ENCODE measurements at places on chromosomes 2 and 18. TPM values are rescaled to one million over a fixed set of nuclear protein-coding genes. Genes with fewer than 3 reads are reported as not detected.

Gene TLX2
- total RNA-seq = 0.17 TPM

GRCh38 chr2:238963161-238963970, 115.5 kb downstream of the TWIST2 start:
- H3K4me1 ChIP-seq = peaks cover 9% of the 10 kb centered on the region
- no peak overlapping the region for H3K4me3 ChIP-seq
- peak overlapping the region; percentile 44 for H3K27ac ChIP-seq
- H3K27me3 ChIP-seq = peaks cover 7% of the 10 kb centered on the region

GRCh38 chr2:190635781-190636180, 13.1 kb upstream of the NAB1 start:
- DNase-seq = no peak
- H3K36me3 ChIP-seq = no peaks in the 10 kb centered on the region
- peaks cover 26% of the 10 kb centered on the region for H3K4me1 ChIP-seq
- no peak overlapping the region for H3K4me3 ChIP-seq

Gene EPB41L5
- 0.69 TPM for total RNA-seq

Gene APLF
- total RNA-seq = 1.5 TPM

Gene GCG
- not detected for total RNA-seq

Gene FEV
- total RNA-seq = not detected

Gene DOK6
- total RNA-seq = not detected

Gene MAP3K19
- not detected for total RNA-seq

Gene REG3A
- not detected for total RNA-seq

- no peak overlapping the region for H3K4me3 ChIP-seq
- H3K4me1 ChIP-seq = peaks cover 42% of the 10 kb centered on the region
- no peaks in the 10 kb centered on the region for H3K36me3 ChIP-seq
- no peak overlapping the region for H3K27ac ChIP-seq
These were observed 2.0 kb downstream of the IGFBP2 start for GRCh38 chr2:216635171-216635570.

Gene CXCR4
- not detected for total RNA-seq

DNA sequence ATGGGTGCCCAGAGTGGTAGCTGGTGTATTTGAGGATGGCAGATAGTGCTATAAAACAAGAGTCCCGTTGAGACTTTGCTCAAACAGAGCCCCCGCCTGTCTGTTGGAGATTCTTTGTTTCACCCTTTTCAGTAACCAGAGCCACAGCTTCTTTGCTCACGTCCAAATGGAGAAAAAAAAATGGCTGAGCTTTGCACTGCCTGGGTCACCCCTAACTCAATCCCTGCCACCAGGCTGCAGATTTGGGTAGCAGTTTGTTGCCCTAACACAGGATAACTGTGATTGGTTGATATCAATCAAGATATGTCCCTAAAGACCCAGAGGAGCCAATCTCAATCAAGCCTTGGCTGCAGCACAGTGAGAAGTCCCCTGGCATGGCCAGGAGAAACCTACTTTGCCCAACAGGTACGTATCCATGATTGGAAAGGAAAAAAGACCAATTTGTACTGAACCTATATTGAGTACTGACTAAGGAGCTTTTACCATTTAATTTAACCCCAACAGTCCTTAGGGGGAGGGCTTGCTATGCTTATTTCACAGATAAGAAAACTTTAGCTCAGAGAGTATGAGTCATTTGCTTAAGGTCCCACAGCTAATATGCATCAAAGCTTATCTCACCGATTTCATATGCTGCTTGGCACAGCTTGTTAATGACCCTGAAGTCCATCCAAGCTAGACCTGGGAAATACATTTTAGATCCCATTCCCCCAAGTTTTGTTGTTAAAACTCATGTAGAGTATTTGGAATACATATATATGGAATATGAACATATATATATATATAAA, 72.0 kb upstream of the SH3BP4 start:
- peak; percentile 47 for DNase-seq
- peaks cover 12% of the 10 kb centered on the region for H3K36me3 ChIP-seq
- no peak overlapping the region for H3K4me3 ChIP-seq

- H3K4me3 ChIP-seq = no peak overlapping the region
- no peaks in the 10 kb centered on the region for H3K4me1 ChIP-seq
These were observed 232.7 kb downstream of the BCL11A start for GRCh38 chr2:60320724-60321123.

DNA sequence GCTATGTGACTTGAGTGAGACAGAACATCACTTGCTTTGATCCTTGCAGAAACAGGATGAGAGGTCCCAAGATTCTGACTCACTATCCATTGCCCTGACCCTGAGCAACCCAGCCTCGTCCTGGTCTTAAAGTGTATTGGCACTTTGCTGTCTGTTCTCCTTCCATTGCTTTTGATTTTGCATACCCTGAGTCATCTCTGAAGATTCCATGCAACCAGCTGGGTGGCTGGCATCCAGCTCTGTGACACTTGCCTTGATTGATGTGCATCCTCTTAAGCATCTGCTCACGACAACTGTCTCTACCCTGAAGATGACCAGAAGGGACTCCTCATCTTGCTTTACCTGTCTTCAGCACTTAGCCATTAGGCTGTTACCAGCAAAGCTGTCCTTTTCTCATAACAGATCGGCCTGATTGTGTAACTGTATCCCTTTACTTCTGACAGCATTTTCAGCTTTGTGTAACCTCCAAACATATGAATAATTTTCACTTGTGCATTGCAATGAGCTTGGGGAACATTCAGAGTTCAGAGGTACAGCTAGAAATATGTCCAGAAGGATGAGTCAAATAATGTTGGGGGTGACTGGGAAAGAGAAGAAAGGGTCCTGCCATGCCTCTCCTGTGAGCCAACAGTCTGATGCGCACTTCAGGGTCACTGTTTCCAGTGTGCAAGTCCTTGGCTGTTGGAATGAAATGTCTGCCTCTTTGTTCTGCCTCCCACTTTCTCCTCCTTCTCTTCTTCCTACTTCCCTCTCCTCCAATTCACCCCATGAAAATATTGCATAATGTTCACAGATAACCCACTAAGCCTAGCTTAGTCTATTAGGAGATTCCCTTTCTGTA, 249.7 kb upstream of the OSR1 start:
- peaks cover 61% of the 10 kb centered on the region for H3K4me1 ChIP-seq
- peak overlapping the region; percentile 95 for H3K27ac ChIP-seq
- no peaks in the 10 kb centered on the region for H3K36me3 ChIP-seq
- DNase-seq = peak; percentile 81
- H3K27me3 ChIP-seq = 0 out of 2 replicates have a peak, but pooled peaks cover 1% of the 10 kb centered on the region

DNA sequence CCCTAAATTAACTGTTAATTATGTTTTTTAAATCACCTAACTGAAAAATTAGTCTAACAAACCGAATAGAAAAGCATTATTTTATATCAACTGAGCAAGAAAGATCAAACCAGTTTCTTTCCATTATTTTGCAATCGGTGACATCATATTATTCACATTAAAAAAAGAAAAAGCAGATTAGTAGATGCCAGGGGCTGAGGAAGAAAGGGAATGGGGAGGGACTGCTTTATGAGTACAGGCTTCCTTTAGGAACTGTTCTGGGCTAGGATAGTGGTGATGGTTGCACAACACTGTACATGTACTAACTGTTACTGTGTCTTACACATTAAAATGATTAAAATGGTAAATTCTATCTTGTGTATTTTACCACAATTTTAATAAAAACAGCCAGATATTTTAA, 59.3 kb downstream of the COBLL1 start:
- DNase-seq = no peak
- peaks cover 72% of the 10 kb centered on the region for H3K4me1 ChIP-seq
- H3K4me3 ChIP-seq = no peak overlapping the region
- peak overlapping the region; percentile 29 for H3K27ac ChIP-seq

Gene ST6GAL2
- total RNA-seq = not detected

- DNase-seq = peak; percentile 4
- no peaks in the 10 kb centered on the region for H3K36me3 ChIP-seq
- peaks cover 7% of the 10 kb centered on the region for H3K4me1 ChIP-seq
- no peak overlapping the region for H3K27ac ChIP-seq
- no peak overlapping the region for H3K4me3 ChIP-seq
- H3K27me3 ChIP-seq = peaks cover 3% of the 10 kb centered on the region
These were observed 38.7 kb upstream of the MEX3C start for GRCh38 chr18:51236225-51236624.

- no peak for DNase-seq
- H3K27ac ChIP-seq = no peak overlapping the region
- H3K36me3 ChIP-seq = no peaks in the 10 kb centered on the region
- no peaks in the 10 kb centered on the region for H3K27me3 ChIP-seq
These were observed 1293.9 kb upstream of the LRRTM1 start for GRCh38 chr2:81598453-81598852.

Gene SULT1C4
- not detected for total RNA-seq

DNA sequence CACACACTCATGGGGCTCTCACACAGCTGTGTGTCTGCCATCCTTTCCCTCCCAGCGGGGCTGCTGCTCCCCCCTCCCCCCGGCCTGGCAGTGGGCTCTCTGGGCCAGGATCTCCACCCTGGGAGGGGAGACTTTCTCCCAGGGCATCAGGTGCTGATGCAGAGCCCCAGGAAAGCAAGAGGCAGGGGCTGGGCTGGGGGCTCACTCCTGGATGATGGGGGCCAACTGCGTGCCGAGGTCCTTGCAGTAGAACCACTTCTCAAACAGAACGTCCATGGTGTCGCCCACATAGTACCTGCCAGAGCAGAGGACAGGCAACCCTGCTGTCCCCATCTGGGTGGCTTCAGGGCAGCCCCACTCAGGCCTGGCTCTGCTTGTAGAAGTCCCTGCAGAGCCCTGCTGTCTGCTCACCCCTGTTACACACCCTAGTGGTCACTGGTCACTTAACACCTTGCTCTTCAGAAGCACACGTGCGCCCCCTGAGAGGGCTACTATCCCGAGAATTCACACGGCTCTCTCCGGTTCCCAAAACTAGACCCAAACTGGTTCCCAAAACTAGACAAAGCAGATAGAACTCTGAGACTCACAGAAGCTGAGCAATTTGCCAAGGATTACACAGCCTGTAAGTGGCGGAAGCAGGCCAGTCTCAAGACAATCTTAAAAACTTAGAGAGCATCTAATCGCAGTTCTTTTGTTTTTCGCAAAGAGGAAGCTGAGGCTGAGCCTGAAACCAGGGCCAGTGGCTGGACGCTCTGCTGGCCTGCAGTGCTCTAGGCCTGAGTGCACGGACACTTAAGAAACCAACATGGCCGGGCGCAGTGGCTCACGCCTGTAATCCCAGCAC, 6.6 kb upstream of the OXER1 start:
- H3K36me3 ChIP-seq = no peaks in the 10 kb centered on the region
- H3K4me1 ChIP-seq = no peaks in the 10 kb centered on the region
- DNase-seq = peak; percentile 10
- no peak overlapping the region for H3K27ac ChIP-seq
- H3K27me3 ChIP-seq = peaks cover 15% of the 10 kb centered on the region

Gene SRD5A2
- not detected for total RNA-seq

GRCh38 chr18:37964885-37965571, 399.4 kb upstream of the CELF4 start:
- DNase-seq = no peak
- no peaks in the 10 kb centered on the region for H3K4me1 ChIP-seq
- H3K27ac ChIP-seq = no peak overlapping the region

Gene TUBA4B
- total RNA-seq = not detected

Gene C2orf80
- total RNA-seq = not detected

Gene UGT1A5
- not detected for total RNA-seq

Gene SERPINB13
- total RNA-seq = not detected

DNA sequence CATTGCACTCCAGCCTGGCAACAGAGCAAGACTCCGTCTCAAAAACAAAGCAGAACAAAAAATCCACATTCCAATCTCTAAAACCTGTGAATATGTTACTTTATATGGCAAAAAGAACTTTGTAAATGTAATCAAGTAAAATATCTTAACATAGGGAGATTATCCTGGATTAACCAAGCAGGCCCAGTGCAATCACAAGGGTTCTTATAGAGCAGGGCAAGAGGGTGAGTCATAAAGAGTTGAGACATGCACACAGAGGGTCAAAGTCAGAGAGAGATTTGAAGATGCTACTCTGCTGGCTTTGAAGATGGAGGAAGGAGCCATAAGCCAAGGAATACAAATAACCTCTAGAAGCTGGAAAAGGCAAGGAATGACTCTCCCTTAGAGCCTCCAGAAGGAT, 60.9 kb upstream of the SLC9A2 start:
- no peaks in the 10 kb centered on the region for H3K4me1 ChIP-seq
- H3K36me3 ChIP-seq = no peaks in the 10 kb centered on the region
- DNase-seq = no peak
- peaks cover 1% of the 10 kb centered on the region for H3K27me3 ChIP-seq
- H3K4me3 ChIP-seq = no peak overlapping the region

GRCh38 chr2:232488097-232488711, 570 bp upstream of the ECEL1 start:
- H3K36me3 ChIP-seq = no peaks in the 10 kb centered on the region
- DNase-seq = no peak
- no peak overlapping the region for H3K27ac ChIP-seq
- no peaks in the 10 kb centered on the region for H3K4me1 ChIP-seq
- no peak overlapping the region for H3K4me3 ChIP-seq

- no peaks in the 10 kb centered on the region for H3K36me3 ChIP-seq
- peaks cover 25% of the 10 kb centered on the region for H3K4me1 ChIP-seq
- peaks cover 28% of the 10 kb centered on the region for H3K27me3 ChIP-seq
- H3K27ac ChIP-seq = no peak overlapping the region
- H3K4me3 ChIP-seq = no peak overlapping the region
- no peak for DNase-seq
These were observed 39.4 kb upstream of the PKDCC start for GRCh38 chr2:42008241-42008921.

- no peak overlapping the region for H3K4me3 ChIP-seq
- H3K27me3 ChIP-seq = no peaks in the 10 kb centered on the region
- no peaks in the 10 kb centered on the region for H3K36me3 ChIP-seq
- DNase-seq = no peak
- no peak overlapping the region for H3K27ac ChIP-seq
- no peaks in the 10 kb centered on the region for H3K4me1 ChIP-seq
These were observed 216.1 kb downstream of the ZNF804A start for GRCh38 chr2:184814421-184814820.

DNA sequence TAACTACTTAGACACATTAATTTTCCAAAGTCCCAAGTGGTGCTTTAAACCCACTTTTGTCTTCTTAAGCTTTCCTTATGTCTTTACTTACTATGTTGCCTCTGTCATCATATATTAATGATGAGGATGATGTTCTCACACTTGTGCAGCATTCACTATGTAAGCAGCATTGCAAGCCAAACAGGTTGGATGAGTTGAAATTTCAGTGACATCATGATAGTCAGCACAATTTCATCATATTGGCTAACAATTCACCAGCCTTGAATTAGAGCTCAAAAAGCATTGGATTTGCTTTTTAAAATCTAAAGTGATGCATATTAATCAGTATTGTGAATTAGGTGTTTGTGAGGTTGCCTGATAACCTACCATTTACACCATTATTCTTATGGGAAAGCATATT, 7.7 kb downstream of the APLF start:
- H3K27me3 ChIP-seq = no peaks in the 10 kb centered on the region
- H3K36me3 ChIP-seq = no peaks in the 10 kb centered on the region
- H3K27ac ChIP-seq = no peak overlapping the region

DNA sequence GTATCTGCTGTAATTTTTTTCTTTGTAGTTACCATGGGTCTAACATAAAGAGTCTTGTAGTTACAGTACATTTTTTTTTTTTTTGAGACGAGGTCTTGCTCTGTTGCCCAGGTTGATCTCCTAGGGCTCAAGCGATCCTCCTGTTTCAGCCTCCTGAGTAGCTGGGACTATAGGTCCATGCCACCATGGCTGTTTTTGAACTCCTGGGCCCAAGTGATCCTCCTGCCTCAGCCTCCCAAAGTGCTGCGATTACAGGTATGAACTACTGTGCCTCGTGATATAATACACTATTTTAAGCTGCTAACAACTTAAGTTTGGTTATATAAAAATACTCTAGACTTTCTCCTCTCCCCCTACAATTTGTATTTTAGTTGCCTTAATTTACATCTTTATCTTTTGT, 46.3 kb downstream of the ASB1 start:
- no peak overlapping the region for H3K4me3 ChIP-seq
- no peak for DNase-seq
- peaks cover 3% of the 10 kb centered on the region for H3K27me3 ChIP-seq
- peaks cover 4% of the 10 kb centered on the region for H3K4me1 ChIP-seq
- H3K27ac ChIP-seq = no peak overlapping the region

All from HFFc6 (cell line).